ENCODE measurements at places on chromosomes 4 and X. TPM values are rescaled to one million over a fixed set of nuclear protein-coding genes. Genes with fewer than 3 reads are reported as not detected.

The SOWAHB gene
- under 0.01 TPM for total RNA-seq

The CSAG2 gene
- not detected for total RNA-seq

The PABPC4L gene
- 0.72 TPM for total RNA-seq

The CCNA2 gene
- 59.7 TPM for total RNA-seq

- no peak for DNase-seq
Observed at GRCh38 chrX:113124693-113125092, 284.1 kb upstream of the AMOT start.

DNA sequence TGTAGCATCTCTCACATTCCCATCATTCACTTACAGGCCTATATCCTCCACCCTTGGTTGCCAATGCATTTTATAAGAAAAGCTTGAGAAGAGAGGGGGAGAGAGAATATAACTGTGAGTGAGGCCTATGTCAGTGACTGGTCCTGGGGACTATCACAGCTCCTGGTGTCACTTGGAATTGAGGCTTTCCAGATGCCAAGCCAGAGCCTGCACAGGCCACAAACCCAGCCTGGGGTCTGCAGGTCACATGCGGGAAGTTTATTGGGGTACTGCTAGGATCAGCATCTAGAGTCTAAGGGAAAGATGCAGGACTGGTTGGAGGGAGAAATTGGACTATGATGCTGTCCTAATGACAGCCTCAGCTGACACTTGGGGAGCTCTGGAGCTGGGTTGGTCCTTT, 47.6 kb downstream of the RTL5 start:
- DNase-seq = no peak

- no peak for DNase-seq
Observed at GRCh38 chrX:39677978-39678791, 419.6 kb downstream of the BCOR start.

DNA sequence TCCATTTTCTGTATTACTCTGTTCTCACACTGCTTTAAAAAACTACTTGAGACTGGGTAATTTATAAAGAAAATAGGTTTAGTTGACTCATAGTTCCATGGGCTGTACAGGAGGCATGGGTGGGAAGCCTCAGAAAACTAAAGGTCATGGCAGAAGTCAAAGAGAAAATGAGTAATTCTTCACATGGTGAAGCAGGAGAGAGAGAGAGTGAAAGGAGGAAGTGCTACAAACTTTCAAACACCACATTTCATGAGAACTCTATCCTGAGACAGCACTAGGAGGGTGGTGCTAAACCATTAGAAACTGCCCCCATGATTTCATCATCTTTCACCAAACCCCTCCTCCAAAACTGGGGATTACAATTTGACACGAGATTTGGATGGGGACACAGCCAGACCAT, 108.0 kb upstream of the PBDC1 start:
- DNase-seq = no peak

DNA sequence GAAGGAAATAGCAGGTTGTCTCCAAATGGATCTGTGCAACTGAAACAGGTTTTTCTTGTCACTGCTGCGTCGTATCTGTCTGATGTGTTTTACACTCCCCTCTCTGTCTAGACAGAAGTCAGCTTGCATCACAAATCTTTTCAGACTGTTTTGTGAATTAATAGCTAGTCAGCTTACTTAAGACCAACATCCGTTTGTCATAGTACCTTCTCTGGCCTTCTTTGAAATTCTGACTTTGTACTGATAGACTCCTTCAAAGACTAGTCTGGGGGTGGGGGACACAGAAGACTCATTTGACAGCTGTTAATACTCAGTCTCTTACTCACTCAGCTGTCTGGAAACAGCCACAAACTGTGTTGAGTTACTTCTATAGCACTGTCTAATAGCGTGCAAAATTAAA, 197.8 kb downstream of the PALLD start:
- peak; percentile 72 for DNase-seq

GRCh38 chrX:104113222-104113965, 1.1 kb downstream of the ZCCHC18 start:
- peak; percentile 53 for DNase-seq

DNA sequence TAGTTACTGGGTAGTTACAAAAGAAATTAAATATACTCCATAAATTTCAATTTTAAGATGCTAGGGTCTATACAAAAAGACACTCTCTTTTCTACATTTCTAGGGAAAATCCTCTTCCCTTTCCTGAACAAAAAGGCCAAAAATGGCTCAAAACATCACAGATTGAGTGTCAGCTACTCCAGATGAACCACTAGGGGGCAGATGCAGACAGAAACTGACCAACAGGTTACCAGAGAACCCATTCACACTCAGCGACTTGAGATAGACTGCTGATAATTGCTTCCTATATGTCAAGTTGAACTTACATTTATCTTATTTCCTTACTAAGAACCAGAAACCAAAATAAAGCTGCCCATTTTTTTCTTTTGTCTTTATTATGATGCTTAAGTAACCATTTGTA, 83.4 kb upstream of the MID1IP1 start:
- peak; percentile 20 for DNase-seq

GRCh38 chr4:76211769-76212708, 1.6 kb downstream of the SCARB2 start:
- no peak for DNase-seq

DNA sequence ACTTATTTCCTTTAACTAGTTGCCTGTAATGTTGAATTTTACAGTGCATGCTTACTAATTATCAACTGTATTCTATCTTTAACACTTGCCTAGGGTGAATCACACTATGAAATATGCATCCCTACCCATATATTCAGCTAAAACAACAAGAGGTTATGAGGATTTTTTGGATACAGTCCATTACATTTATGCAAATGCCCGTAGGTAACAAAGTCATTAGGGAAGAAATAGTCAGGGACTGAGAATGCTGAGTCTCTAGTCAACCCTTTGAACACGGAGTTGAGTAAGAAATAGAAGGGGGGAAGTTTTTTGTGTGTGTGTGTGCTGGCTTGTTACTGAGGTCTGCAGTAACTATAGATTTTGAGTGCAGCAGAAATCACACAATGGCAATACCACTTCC, 26.1 kb upstream of the CBLL2 start:
- peak; percentile 23 for DNase-seq

- no peak for DNase-seq
Observed at GRCh38 chr4:13522282-13523104, 21.8 kb downstream of the NKX3-2 start.

- peak; percentile 20 for DNase-seq
Observed at GRCh38 chrX:14673236-14673635, 143.9 kb downstream of the GLRA2 start.

DNA sequence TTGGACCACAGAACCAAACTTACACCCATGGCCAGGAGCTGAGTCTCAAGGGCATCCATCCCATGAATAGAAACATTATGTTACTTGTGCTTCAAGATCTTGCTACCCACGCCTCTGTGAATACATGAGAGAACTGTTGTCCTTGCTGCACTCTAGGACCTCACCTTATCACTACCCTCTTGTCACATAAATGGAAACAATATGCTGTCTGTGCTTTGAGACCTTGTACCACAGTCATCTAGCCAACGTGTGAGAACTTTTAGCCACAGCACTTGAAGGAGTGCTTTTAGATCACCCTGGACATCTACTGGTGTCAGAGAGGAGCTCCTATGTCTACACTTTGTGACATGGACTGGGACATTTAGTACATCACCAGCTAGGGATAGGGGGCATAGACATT, 30.7 kb upstream of the HUWE1 start:
- DNase-seq = no peak
